ENCODE measurements at places on chromosomes 1 and 21.
A peak's percentile ranks its signal among the peaks of the same experiment; 100 is the strongest.

DNA sequence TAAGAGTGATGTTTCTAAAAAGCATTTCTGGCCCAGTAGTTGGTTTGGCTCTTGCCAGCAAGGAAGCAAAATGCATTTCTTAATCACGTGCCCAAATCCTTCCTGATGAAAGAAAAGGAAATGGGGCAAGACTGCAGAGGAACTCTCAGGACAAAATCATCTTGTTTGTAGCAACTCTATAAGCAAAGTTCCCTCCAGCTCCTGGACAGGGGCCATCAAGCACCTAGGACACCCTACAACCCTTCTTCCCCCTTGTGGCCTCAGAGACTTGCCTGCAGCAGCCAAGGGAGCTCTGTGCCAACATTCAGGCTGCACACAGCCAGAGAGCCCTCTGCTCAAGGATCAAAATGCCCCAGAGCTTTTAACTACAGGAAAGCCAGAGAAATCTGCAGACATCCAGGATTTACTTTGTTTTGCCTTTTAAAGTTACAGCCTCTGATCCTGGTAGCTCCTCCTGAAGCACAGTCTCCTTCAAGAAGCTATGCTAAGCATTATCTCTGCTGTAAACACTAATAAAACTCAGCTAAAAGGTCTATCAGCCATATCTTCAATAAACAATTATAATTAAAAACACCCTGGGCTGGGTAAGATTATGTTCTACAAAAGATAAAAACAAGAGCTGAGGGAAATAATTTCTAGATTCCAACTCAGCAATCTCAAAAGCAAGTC, 105.0 kb downstream of the KIAA0319L start:
- ATAC-seq = no peak

- ATAC-seq = no peak
Measured at GRCh38 chr1:13826591-13826990, 126.6 kb downstream of the PRDM2 start.

DNA sequence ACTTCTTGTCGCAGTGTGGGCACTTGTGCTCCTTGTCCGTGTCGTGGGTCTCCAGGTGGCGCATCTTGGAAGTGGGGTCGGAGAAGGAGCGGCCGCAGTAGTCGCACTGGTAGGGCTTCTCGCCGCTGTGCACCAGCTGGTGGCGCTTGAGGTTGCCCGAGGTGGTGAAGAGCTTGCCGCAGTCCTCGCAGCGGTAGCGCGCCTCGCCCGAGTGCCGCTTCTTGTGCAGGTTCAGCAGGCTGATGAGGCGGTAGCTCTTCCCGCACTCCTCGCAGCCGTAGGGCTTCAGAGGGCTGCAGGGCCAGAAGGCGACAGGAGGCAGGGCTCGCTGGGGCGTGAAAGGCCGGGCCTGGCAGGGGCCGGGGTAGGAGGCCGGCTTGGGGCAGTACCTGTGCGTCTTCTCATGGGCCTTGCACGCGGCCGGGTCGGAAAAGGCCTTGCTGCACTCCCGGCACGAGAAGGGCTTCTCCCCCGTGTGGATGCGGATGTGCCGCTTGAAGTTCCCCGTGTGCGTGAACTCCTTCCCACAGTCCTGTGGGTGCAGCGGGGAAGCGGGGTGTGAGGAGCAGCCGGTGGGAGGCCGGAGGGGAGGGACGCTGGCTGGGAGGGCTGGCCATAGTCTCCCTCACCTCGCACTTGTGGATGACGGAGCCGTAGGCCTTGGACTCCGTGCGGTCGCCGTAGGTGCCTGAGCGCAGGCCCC, 31.4 kb downstream of the ZBTB17 start:
- no peak for ATAC-seq

DNA sequence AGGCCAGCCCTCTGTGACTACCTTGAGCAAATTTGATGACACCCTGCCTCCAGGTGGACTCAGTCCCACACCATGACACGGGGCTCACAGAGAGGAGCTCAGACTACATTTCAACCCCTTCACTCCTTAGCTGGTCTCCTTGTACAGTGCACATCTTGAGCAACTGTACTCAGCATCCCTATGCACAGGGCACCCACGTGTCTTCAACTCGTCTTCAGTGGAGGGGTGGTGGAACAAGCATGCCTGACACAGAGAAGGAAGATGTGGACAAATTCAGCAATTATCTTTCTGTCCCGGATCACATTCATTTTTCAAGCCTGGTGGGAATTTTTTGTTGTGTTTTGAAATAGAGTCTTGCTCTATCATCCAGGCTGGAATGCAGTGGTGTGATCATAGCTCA, 213.7 kb downstream of the KAZN start:
- no peak for ATAC-seq

DNA sequence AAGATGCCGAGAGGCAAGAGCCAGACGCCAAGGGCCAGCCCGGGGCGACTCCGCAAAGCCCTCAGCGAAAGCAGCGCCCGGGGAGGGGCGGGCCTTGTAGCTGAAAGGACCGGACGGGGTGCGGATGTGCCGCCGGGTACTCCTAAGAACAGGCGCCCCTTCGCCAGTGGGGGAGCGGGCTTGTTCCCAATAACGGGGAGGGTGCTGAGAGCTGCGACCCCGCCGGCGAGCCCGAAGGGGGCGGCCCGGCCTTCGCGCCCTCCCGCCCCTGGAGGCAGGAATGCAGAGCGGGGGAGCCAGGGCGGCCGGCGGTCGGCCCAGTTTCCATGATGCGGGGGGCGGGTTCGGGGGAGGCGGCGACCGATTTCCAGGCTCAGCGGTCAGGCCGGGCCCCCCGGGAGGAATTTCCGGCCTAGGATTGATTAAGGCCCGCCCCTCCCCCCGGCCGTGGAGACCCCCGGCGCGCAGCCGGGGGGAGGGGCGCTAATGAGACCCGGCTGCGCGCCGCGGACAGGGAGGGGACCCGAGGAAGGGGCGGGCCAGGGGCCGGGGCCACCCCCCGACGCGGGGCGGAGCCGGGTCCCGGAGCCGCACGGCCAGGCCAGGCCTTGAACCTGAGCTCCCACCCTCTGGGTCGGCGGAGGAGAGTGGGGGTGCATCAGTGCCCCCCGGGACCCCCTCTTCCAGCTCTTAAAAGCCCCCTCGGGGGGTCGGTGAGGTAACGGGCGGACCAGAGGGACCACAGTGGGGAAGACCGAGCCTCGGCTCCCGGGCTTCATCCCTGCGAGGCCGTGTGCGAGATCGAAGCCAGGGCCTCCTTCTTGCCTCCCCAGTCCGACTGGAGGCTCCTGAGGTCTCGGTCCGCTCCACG, 898 bp upstream of the TMEM200B start:
- ATAC-seq = peak; percentile 66

All from activated T-helper 17 cell treated with anti-CD3 and anti-CD28 coated beads, Interleukin-2, amount 50 U/mL, for 72 hours (primary cell).